ENCODE measurements at places on chromosomes 7 and 10. TPM values are rescaled to one million over a fixed set of nuclear protein-coding genes. Genes with fewer than 3 reads are reported as not detected.

The TSPAN13 gene
- total RNA-seq = 111 TPM

The THSD7A gene
- total RNA-seq = 3.9 TPM

The NXPH1 gene
- not detected for total RNA-seq

The NMT2 gene
- total RNA-seq = 64.8 TPM

The PIK3CG gene
- total RNA-seq = 8.6 TPM

Data from omental fat pad (tissue), 4 donors.